ENCODE measurements at places on chromosomes 7 and 10. TPM values are rescaled to one million over a fixed set of nuclear protein-coding genes. Genes with fewer than 3 reads are reported as not detected.

- H3K27me3 ChIP-seq, result no peaks in the 10 kb centered on the region
- peaks cover 21% of the 10 kb centered on the region for H3K36me3 ChIP-seq
- no peak overlapping the region for H3K4me3 ChIP-seq
- DNase-seq, result no peak
These were observed 7.7 kb upstream of the TMEM120A start for GRCh38 chr7:76002139-76002538.

- peaks cover 21% of the 10 kb centered on the region for H3K4me1 ChIP-seq
- no peak for DNase-seq
- no peaks in the 10 kb centered on the region for H3K27me3 ChIP-seq
- H3K36me3 ChIP-seq, result no peaks in the 10 kb centered on the region
- H3K4me3 ChIP-seq, result no peak overlapping the region
These were observed 753.2 kb downstream of the GRID1 start for GRCh38 chr10:85613391-85613790.

DNA sequence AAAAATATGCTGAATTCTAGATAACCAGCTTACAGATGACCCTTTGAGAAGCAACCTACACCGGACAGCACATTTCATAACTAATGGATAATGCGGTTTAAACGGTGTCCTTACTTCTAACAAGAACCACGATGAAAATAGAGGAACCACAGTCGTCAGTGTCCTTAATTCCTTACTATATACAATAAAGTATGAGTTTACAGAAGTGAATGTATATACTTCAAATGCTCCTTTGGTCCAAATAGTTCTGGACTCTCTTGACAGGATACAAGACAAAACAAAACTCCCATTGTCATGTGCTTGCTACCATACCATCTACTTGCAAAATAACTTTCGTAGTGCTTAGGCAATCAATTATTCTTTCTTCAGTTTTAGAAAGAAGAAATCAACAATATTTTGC lies 2.4 kb downstream of the NAMPT start:
- H3K27ac ChIP-seq, result no peak overlapping the region
- no peaks in the 10 kb centered on the region for H3K27me3 ChIP-seq
- H3K36me3 ChIP-seq, result no peaks in the 10 kb centered on the region
- peaks cover 9% of the 10 kb centered on the region for H3K4me1 ChIP-seq
- peak overlapping the region; percentile 81 for H3K4me3 ChIP-seq

TEX36 gene
- not detected for total RNA-seq

DNA sequence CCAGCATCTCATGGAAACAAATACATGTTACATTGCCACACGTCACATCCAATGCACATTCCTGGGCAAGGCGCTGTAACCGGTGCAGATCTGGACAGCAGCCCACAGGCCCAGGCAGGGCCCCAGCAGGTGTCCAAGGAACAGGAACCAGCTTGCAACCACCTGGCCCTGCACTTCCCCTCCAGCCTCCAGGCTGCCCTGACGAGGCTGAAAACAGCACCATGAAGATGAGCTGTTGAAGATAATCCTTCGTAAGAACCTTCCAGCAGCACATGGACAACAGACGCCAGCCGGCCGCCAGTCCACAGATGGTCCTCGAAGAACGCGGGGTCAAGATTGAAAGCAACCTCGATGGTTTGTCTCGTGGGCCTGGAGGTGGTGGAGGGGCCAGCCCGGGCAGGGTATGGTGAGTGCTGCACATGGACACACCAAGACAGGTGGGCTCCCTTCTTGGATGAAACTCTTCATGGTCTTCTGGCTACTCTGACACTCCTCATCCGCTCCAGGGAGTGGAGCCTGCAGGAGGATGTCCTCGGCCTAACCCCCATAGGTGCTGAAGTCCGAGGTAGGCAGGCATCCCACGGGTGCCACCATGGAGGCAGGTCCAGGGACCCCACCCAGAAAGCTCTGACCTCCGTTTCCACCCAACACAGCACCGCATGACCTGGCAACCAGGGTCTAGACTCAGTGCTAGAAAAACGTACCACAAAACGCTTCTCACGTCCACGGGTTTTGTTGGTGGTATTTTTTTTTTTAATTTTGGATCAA lies 22.9 kb downstream of the PDGFA start:
- no peak overlapping the region for H3K27ac ChIP-seq
- H3K4me1 ChIP-seq, result no peaks in the 10 kb centered on the region
- H3K27me3 ChIP-seq, result no peaks in the 10 kb centered on the region
- H3K4me3 ChIP-seq, result no peak overlapping the region

DNA sequence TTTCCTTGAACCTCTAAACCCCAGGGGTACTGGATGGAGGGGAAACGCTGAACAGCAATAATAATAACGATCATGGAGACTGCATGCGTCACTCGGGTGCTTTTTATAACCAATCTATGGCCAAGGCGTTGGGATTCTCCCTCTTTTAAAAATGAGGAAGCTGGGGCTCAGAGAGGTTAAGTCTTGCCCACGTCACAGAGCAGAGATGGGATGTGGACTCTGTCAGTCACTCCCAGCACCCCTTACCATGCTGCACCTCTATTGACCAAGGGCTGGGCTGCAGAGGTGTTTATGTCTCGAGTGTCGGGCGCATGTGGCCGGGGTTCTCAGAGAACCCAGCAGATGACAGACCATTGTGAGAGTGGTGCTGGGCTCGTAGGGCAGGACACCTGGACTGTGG lies 129.9 kb downstream of the CDH23 start:
- H3K4me3 ChIP-seq, result no peak overlapping the region
- H3K27me3 ChIP-seq, result no peaks in the 10 kb centered on the region
- H3K4me1 ChIP-seq, result peaks cover 8% of the 10 kb centered on the region
- no peak for DNase-seq

- H3K4me3 ChIP-seq, result no peak overlapping the region
- H3K27me3 ChIP-seq, result no peaks in the 10 kb centered on the region
- no peaks in the 10 kb centered on the region for H3K4me1 ChIP-seq
- no peaks in the 10 kb centered on the region for H3K36me3 ChIP-seq
- no peak for DNase-seq
These were observed 308.6 kb downstream of the ARL4A start for GRCh38 chr7:12995912-12996469.

C10orf67 gene
- not detected for total RNA-seq

EGR2 gene
- 2.8 TPM for total RNA-seq

- DNase-seq, result peak; percentile 92
- H3K27ac ChIP-seq, result peak within 1 kb of the TSS; percentile 92
These were observed at the start of gene ADAP1 for GRCh38 chr7:954330-955238. Gene ADAP1 (minus strand): TSS chr7:954680. CDS start chr7:954477, 203 bp downstream.

SERPINE1 gene
- total RNA-seq, result 8.0 TPM

DNA sequence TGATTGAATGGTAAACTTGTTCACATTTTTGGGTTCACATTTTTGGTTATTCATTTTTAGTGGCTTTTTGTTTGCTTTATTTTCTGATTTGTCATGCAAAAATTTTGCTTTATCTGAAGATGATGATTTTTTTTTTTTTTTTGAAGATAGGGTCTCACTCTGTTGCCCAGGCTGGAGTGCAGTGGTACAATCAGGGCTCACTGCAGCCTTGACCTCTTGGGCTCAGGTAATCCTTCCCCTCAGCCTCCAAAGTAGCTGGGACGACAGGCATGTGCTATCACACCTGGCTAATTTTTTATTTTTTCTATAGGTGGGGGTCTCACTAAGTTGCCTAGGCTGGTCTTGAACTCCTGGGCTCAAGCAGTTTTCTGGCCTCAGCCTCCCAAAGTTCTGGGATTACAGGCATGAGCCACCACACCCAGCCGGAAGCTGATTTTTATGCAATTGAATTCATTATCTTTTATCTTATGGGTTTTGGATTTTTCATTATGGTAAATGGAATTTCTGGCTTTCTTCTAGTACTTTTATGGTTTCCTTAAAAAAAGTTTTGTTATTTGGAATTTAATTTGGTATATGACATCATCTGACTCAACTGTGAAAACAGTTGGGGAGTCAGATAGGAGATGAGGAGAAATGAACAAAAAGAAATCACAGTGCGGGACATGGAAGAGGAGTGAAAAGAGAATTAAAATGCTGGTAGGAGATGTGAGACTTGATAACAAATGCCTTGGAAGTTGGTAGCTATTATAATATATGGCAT lies 158.7 kb downstream of the LRMDA start:
- no peak overlapping the region for H3K4me3 ChIP-seq
- no peaks in the 10 kb centered on the region for H3K36me3 ChIP-seq
- no peak for DNase-seq

GRCh38 chr10:12543589-12543988 lies 194.2 kb downstream of the CAMK1D start:
- H3K27ac ChIP-seq, result no peak overlapping the region
- DNase-seq, result no peak
- peaks cover 7% of the 10 kb centered on the region for H3K4me1 ChIP-seq
- no peaks in the 10 kb centered on the region for H3K36me3 ChIP-seq

GRCh38 chr10:4107285-4107851 lies 322.4 kb upstream of the KLF6 start:
- H3K4me3 ChIP-seq, result no peak overlapping the region
- no peak overlapping the region for H3K27ac ChIP-seq
- no peaks in the 10 kb centered on the region for H3K27me3 ChIP-seq
- no peak for DNase-seq
- H3K36me3 ChIP-seq, result no peaks in the 10 kb centered on the region

HOXA5 gene
- 7.3 TPM for total RNA-seq

LIPK gene
- total RNA-seq, result not detected

GRCh38 chr7:94276027-94276426 lies 118.7 kb upstream of the COL1A2 start:
- no peak overlapping the region for H3K4me3 ChIP-seq
- DNase-seq, result no peak
- no peaks in the 10 kb centered on the region for H3K4me1 ChIP-seq
- H3K27ac ChIP-seq, result no peak overlapping the region

DNA sequence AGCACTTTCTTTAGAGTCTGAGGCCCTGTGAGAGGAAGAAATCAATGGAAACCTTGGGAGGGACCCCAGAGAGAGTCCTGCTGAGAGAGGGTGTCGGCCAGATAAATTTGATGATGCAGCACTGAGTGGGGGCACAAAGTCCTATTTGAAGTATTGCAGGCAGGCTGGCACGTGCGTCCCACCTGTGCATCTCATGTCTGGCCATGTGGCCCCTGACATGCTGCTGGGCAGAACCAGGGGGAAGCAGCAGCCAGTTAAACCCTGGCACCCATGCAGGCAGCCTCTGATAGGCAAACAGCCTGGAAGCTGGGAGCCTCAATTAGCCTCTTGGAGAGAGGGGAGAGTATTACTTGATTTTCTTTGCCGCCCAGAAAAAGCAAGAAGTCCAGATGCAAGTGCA lies 180.9 kb downstream of the PLXNA4 start:
- H3K36me3 ChIP-seq, result no peaks in the 10 kb centered on the region
- H3K4me1 ChIP-seq, result no peaks in the 10 kb centered on the region
- DNase-seq, result peak; percentile 35
- no peak overlapping the region for H3K4me3 ChIP-seq
- H3K27ac ChIP-seq, result no peak overlapping the region

GRCh38 chr10:20919481-20919880 lies 22.4 kb upstream of the NEBL start:
- H3K36me3 ChIP-seq, result no peaks in the 10 kb centered on the region
- H3K27me3 ChIP-seq, result no peaks in the 10 kb centered on the region
- H3K27ac ChIP-seq, result no peak overlapping the region
- H3K4me1 ChIP-seq, result no peaks in the 10 kb centered on the region
- H3K4me3 ChIP-seq, result no peak overlapping the region

- H3K4me3 ChIP-seq, result no peak overlapping the region
- peaks cover 85% of the 10 kb centered on the region for H3K4me1 ChIP-seq
- DNase-seq, result no peak
- peaks cover 7% of the 10 kb centered on the region for H3K36me3 ChIP-seq
- H3K27ac ChIP-seq, result no peak overlapping the region
- H3K27me3 ChIP-seq, result no peaks in the 10 kb centered on the region
These were observed 2.9 kb upstream of the ATP6V0E2 start for GRCh38 chr7:149870701-149871483.

- H3K27ac ChIP-seq, result no peak overlapping the region
- H3K36me3 ChIP-seq, result no peaks in the 10 kb centered on the region
- DNase-seq, result no peak
- H3K27me3 ChIP-seq, result peaks cover 5% of the 10 kb centered on the region
- no peaks in the 10 kb centered on the region for H3K4me1 ChIP-seq
These were observed 6.6 kb upstream of the OGDHL start for GRCh38 chr10:49768731-49769130.

DNA sequence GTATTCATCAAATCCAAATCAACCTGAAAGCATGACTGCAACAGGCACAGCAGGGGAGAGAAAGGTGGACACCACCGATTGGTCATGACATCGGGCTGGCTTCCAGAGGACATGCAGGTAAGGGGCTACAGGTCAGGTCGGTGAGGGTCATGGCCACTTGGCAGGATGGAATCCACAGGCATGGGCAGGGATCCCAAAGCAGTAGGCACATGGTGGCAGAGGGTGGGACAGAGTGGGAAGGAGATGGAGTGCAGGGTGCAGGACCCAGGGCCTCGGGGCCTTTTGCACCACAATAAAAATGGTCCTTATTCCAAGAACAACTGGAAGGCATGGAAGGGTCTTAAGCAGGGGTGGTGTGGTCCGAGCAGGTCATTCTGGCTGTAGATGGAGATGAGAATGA lies 33.0 kb downstream of the C10orf90 start:
- H3K4me1 ChIP-seq, result no peaks in the 10 kb centered on the region
- no peaks in the 10 kb centered on the region for H3K36me3 ChIP-seq
- H3K27ac ChIP-seq, result no peak overlapping the region
- DNase-seq, result no peak

- H3K27me3 ChIP-seq, result no peaks in the 10 kb centered on the region
- no peak for DNase-seq
- H3K4me1 ChIP-seq, result no peaks in the 10 kb centered on the region
- no peaks in the 10 kb centered on the region for H3K36me3 ChIP-seq
These were observed 262.1 kb downstream of the AHR start for GRCh38 chr7:17560516-17560915.

DNA sequence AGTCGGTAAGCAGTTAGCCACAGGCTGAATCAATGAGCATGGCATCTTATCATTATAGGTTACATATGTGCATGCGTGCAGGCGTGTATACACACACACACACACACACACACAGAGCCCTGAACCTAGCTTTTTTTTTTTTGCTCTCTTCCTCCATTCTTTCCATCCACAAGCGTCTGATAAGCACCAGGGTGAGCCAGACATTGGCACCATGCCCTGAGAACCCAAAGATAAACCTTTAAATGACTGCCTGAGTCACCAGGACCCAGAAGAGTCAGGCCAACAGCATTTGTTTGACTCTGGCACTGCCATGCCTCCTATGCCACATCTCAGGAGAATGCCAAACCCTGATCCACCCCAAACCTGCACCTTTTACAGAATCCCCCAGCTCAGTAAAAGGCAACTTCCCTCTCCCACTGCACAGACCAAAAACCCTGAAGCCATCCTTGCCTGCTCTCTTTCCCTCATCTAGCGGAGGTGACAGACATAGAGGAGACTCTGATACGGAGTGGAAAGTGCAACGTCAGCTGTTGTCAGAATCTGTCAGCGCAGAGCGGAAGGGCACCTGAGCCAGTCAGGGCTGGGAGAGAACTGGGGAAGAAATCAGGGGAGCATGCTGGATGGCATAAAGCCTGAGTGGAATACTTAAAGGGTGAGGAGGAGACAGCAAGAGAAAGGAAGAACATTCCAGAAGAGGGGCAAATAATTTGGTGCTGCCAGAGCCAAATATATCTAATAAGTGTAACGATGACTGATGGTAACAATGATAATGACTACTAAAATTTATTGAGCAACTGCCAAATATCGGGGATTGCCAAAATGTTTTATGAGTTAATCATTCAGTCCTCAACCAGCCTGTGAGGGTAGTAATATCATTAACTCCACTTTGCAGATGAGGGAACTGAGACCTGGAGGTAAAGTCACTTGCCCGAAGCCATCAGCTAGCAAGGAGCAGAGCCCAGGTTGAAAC lies 3.2 kb downstream of the PARP12 start:
- no peak overlapping the region for H3K27ac ChIP-seq
- H3K4me1 ChIP-seq, result peaks cover 32% of the 10 kb centered on the region
- DNase-seq, result no peak
- no peaks in the 10 kb centered on the region for H3K27me3 ChIP-seq

SPDYE1 gene
- total RNA-seq, result not detected
